Hematopoietic multipotent progenitor cell treated with erythropoietin and hydrocortisone succinate and interleukin-3 and kit ligand, for 4 days (in vitro differentiated cells): ENCODE measurements at places on chromosomes 6 and 20.

GRCh38 chr6:142518761-142519160 is 217.0 kb downstream of the ADGRG6 start:
- no peak for DNase-seq

- DNase-seq, result no peak
Measured at GRCh38 chr20:50305636-50306477, 115.2 kb downstream of the CEBPB start.

- no peak for DNase-seq
Measured at GRCh38 chr6:24888715-24889370, 46.9 kb downstream of the RIPOR2 start.

GRCh38 chr6:16969699-16970655 is 131.9 kb upstream of the STMND1 start:
- DNase-seq, result no peak

DNA sequence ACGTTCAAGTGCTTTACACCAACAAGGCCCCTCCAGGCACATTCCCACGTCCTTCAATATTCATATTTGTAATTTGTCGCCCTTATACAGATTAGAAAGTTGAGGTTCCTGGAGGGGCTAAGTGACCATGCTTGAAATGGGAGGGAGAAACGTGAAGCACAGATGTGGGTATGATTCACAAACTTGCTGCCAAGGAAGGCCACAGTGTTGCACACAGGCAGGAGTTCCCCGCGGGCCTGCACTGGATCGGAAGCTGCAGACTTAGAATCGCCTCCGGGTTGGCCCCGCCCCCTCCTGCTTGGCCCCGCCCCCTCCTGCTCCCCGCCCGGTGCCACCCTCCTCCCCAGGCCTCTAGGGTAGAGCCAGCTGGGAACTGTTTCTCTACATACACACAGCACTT is 58.2 kb upstream of the QKI start:
- DNase-seq, result peak; percentile 13

DNA sequence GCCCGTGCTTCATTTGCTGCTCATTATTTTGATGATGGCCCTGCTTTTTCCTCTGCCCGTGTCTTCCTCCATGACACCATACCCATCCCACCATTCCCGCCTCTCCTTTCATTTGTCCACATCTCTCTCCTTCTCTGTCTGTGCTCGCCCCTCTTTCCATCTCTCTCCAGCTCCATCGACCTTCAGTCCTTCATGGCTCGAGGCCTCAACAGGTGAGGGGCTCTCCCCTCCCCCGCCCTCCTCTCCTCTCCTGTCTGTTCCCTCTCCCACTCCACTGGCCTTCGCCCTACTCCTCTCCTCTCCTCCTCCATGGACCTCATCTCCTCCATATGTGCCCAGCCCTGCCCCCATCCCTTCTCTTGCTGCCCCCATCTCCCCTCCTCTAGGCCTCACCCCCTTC is 12.1 kb upstream of the ZBTB9 start:
- no peak for DNase-seq

DNA sequence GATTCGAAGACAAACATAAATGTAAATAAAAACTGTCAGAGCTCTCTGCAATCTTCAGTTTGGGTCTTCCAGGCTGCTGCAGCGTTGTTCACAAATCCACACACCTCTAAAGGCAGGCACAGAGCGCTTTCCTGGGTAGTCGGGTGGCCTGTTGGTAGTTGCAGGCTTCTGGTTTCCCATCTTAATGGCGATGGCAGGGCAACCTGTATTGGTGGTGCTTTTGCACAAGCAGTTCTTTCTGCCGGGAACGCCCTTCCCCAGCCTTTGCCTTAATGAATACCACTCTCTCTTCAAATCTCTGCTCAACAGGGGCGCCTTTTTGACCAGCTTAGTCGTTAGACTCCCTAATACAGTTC is 723 bp upstream of the IFT52 start:
- DNase-seq, result peak; percentile 47

DNA sequence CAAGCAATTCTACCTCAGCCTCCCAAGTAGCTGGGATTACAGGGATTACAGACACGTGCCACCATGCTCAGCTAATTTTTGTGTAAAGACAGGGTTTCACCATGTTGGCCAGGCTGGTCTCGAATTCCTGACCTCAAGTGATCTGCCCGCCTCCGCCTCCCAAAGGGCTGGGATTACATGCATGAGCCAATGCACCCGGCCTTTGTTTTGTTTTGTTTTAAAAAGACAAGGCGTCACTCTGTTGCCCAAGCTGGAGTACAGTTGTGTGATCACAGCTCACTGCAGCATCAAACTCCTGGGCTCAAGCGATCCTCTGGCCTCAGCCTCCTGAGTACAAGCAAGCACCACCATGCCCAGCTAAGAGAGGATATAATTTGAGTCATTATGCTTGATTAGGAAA is 5.4 kb downstream of the SERINC3 start:
- no peak for DNase-seq

DNA sequence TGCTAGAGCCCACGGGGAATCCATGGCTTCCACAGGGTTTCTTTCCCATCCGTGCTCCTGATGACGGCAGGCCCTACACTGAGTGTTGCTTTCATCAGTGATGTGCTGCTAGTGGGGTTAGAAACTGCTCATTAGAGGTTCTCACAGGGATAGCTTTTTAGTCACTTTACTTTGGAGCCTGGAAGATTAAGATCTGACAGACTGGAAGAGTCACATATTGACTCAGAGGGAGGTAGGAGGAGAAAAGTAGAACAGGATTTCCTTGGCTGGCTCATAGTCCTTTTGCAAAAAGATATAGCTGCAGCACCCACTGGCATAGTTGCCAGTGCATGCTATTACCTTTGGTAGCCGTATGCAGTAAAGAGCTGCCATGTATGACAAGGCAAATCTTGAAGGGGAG is 890.3 kb downstream of the C6orf118 start:
- DNase-seq, result no peak

DNA sequence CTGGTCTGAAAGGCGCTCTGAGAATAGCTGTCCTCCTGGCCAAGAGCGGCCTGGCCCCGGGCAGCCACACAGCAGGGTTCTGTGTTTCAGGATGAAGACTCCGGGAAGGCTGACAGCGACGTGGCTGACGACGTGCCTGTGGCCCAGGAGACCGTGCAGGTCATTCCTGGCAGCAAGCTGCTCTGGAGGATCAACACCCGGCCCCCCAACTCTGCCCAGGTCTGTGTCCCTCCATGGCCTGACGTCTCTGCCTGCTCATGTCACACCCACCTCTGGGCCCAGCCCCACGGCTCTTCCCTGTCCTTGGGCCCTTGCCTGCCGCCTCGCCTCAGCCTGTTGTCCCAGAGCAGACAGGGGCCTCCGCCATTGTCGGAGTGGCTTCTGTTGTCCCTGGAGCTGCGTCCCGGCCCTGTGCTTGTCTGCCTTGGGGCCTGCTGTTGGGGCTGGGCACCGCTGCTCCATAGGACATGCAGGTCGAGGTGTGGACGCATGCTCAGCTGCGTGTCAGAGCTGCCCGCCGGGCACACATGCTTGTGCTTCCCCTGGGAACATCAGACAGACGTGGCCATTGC is 16.2 kb upstream of the ADRM1 start:
- no peak for DNase-seq

DNA sequence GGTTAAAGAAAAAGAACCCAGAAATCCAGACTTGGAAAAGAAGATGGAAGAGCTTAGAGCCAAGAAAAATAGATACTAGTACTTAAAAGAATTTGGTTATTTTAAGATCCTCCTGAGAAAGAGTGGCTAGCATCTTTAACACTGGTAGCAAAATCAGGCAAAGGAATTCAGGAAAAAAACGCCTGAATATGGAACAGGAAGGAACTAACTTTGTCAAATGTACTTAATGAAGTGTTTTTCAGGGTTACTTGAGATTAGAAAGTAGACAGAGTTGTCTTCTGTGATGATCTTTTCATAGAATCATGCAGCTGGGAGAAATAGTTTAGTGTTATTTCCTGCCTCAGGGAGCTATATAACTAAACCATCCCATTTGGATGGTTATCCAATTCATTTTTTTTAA is 50.8 kb upstream of the SASH1 start:
- DNase-seq, result no peak

GRCh38 chr6:16576451-16577368 is 184.6 kb downstream of the ATXN1 start:
- DNase-seq, result peak; percentile 36

- DNase-seq, result no peak
Measured at GRCh38 chr6:75551367-75551952, 50.2 kb upstream of the SENP6 start.

- no peak for DNase-seq
Measured at GRCh38 chr20:24964506-24964840, 15.4 kb downstream of the CST7 start.

- no peak for DNase-seq
Measured at GRCh38 chr6:143107911-143108761, 47.4 kb downstream of the AIG1 start.

- DNase-seq, result no peak
Measured at GRCh38 chr6:156651486-156651885, 125.7 kb upstream of the ARID1B start.

- no peak for DNase-seq
Measured at GRCh38 chr20:44247131-44247571, at the start of gene GDAP1L1. Gene GDAP1L1 (plus strand): TSS chr20:44247308. CDS start chr20:44247335, 27 bp downstream.

- no peak for DNase-seq
Measured at GRCh38 chr6:139882977-139883728, 508.7 kb upstream of the CITED2 start.

DNA sequence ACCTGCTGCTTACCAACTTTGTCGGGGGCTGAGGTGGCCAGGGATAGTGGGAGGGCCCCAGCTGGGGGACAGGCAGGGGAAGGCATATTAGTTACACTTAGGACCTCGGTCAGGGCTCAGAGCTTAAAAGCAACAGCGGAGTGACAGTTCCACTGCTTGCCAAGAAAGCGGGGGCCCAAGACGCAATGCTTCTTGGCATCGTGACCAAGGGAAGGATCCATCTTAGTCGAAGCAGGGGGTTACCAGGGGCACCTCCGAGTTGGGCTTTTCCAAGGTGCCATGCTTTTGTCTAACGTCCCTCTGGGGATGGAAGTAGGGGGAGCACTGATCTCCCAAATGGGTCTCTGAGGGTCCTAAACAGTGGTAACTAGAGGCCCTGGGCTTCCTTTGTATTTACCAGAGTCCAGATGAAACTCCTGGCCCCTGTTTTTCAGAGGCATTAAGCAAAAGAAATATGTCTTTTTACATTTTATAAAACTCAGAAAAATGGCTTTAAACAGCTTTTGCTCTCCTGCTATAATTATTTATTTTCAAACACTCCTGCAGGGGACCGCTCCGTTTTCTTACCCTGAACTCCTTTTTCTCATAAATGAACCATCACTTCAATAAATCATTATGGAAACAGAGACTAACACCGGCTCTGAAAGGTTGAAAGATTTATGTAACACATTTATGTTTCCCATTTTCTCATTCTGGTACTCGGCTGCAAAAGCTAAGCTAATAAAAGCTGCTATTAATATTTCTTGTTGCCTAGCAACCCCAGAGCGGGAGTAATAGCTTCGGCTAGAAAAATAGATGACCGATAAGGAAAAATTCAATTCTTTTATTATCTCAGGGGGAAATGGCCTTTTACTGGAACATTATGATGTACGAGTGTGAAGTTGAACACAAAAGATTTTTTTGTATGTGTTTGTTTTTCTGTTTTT is 100.4 kb downstream of the TOX2 start:
- no peak for DNase-seq

DNA sequence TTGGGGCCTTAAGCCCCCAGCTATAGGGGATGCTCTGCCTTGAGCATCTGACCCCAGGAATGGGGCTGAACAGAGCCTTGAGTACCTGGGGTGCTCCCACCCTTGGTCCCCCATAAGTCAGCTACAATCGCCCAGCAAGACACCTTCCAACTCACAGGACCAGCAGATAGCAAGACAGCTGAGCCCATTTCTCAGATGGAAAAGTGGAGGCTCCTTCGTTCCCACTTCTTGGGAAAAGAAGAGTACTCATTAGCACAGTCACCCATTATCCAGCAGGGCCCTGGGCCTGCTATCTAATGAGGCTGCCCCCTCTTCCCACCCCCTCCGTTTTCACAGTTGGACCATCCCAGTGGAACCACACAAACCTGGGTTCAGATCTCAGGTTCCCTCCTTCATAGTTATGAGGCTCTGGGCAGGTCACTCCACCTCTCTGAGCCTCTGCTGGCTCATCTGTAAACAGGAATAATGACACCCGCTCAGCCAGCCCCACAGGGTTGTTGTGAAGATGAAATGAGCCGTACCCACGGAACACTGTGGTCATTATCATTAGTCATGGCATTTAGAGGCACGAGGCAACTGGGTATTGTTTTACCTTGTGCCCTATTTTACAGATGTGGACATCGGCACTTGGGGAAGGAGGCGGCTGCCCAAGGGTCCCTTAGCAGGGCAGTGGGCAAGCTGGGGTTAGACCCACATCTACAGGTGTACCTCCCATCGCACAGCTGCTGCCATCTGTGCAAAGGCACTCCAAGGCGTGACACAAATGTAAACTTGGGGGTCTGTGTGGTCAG is 4.5 kb downstream of the LPIN3 start:
- DNase-seq, result no peak

- DNase-seq, result no peak
Measured at GRCh38 chr6:160030103-160030502, 61.2 kb downstream of the IGF2R start.

- DNase-seq, result no peak
Measured at GRCh38 chr20:31751126-31751525, 12.0 kb downstream of the TPX2 start.

DNA sequence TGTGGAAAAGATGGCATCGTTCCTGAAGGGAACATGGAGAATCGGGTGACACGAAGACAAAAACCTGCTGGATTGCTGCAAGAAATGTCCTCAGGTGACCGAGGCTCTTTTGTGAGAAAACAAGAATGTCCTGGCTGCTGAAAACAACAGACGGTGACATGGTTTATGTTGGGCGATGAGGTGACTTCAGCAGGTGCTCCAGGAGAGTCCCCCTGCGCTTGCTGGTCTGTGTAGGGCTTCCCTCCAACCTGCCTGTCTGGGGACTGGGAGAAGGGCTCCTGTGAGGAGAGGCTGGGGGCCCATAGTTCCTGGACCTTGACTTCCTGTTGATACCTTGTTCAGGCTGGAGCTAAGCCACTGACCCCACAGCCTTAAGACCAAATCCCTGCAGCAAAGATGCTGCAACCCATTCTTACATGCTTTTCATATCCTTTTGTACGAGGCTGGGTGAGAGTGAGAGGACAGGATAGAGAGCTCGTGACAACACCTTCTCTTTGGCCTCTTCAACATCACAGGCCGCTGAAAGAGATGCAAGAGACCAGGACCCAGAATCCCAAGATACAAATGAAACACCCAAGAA is 134.8 kb downstream of the CD83 start:
- no peak for DNase-seq

DNA sequence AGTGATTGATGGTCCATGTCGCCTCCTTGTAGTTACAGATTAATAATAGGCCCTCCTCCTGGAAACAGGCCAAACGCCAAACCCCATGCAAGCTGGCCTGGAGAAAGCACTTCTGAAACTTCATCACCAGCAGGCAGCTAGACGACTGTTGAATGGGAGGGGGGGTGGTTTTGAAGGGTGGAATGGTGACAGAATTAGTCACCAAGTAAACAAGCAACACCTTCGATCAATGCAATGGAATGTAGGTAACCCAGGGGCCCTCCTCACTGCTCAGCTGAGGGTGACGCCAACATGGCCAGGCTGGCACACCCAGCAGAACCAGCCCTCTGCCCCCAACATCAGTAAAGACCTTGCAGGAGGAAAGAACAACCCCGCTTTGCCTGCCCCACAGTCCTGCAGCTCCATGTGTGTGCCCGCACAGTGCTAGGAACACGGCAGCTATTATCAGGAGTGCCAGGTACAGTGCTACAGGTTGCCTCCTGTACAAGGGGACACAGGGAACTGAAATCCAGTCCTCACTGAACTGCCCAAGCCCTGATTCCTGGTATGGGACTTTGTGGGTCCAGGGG is 2.7 kb downstream of the BCAS1 start:
- DNase-seq, result peak; percentile 85

GRCh38 chr20:9040863-9041524 is 27.9 kb upstream of the PLCB4 start:
- no peak for DNase-seq
